ENCODE measurements at places on chromosomes 4 and X. TPM values are rescaled to one million over a fixed set of nuclear protein-coding genes. Genes with fewer than 3 reads are reported as not detected.

DNA sequence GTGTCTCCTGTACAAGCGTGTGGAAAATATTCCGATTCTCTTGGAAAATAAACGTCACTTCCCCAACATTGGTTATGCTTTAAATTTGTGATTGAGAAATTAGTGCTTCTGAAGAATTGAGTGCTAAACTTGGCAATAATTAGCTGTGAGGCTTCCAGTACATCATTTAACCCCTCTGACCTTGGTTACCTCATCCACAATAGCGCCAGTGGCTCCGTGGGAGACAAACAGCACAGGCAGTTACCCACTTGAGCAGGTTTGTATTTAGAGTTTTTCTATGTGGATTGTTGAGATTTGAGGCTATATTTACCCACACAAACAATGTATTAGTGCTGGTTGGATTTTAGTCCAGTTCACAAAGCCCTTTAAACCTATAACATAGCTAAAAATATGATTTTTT is 476.5 kb downstream of the NKX6-1 start:
- H3K4me3 ChIP-seq, result no peak overlapping the region
- no peak overlapping the region for H3K27ac ChIP-seq
- H3K36me3 ChIP-seq, result no peaks in the 10 kb centered on the region
- H3K27me3 ChIP-seq, result peaks cover 4% of the 10 kb centered on the region
- no peak for DNase-seq

RPA4 gene
- 0.42 TPM for total RNA-seq

GRCh38 chr4:167622481-167623240 is 388.4 kb upstream of the SPOCK3 start:
- no peak overlapping the region for H3K4me3 ChIP-seq
- no peaks in the 10 kb centered on the region for H3K4me1 ChIP-seq
- no peaks in the 10 kb centered on the region for H3K27me3 ChIP-seq
- no peak overlapping the region for H3K27ac ChIP-seq
- H3K36me3 ChIP-seq, result no peaks in the 10 kb centered on the region
- DNase-seq, result no peak

GRCh38 chr4:56803471-56803870 is 18.0 kb downstream of the SPINK2 start:
- no peak for DNase-seq
- peaks cover 21% of the 10 kb centered on the region for H3K4me1 ChIP-seq
- H3K36me3 ChIP-seq, result no peaks in the 10 kb centered on the region
- H3K27me3 ChIP-seq, result no peaks in the 10 kb centered on the region

LRP2BP gene
- total RNA-seq, result 3.3 TPM

DNA sequence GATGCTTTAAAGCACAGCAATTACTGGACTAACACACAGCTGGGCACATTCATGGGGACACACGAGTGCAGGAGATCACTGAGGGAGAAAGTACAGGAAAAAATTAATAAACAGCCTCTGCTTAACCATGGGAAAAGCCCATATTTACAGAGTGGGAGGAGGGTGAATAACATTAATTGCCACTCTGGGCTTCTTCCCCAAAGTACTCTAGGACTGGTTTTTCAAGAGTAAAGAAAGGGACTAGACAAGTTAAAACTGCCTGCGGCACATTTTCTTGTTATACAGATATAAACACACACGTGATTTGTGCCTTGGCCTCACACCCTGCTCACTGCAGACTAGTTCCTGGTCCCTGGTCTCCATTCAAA is 179.7 kb upstream of the TET2 start:
- peak overlapping the region; percentile 89 for H3K4me3 ChIP-seq
- no peak for DNase-seq
- H3K27me3 ChIP-seq, result no peaks in the 10 kb centered on the region
- peak overlapping the region; percentile 90 for H3K27ac ChIP-seq
- peaks cover 4% of the 10 kb centered on the region for H3K36me3 ChIP-seq

GAGE1 gene
- not detected for total RNA-seq

VEGFC gene
- total RNA-seq, result 1.8 TPM

DNA sequence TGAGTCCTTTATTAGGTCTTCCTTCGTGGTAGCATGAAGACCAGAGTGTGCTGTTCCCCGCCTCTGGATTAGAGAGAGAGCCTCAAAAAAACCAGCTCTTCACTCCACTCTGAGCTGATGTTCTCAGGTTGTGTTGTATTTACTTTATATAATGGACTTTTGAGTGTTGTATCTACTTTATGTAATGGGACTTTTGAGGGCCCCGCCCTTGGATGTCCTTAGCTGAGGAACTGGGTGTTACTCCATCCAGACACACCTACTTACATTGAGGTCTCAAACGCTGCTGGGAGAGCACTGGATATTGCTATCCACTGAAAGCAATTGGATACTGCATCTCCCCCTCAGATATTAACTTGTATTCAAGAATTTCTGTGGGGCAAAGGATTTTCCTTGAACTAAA is 28.2 kb downstream of the ATP8A1 start:
- no peak overlapping the region for H3K4me3 ChIP-seq
- H3K4me1 ChIP-seq, result peaks cover 54% of the 10 kb centered on the region
- H3K36me3 ChIP-seq, result no peaks in the 10 kb centered on the region
- DNase-seq, result no peak
- no peaks in the 10 kb centered on the region for H3K27me3 ChIP-seq
